T-helper 2 cell treated with Interferon-gamma antibody and Interleukin-4, amounts not matched to agents 5 μg/mL and 100 μg/mL, for 36 hours (primary cell): ENCODE measurements at places on chromosomes 2 and 18.

GRCh38 chr2:103135679-103136078 lies 373.8 kb downstream of the TMEM182 start:
- DNase-seq, result no peak

- no peak for DNase-seq
Observed at GRCh38 chr2:67243919-67244318, 153.2 kb upstream of the ETAA1 start.

- DNase-seq, result peak; percentile 47
Observed at GRCh38 chr2:218186355-218186766, 19.6 kb upstream of the CXCR1 start.

GRCh38 chr2:104412384-104412783 lies 441.5 kb upstream of the POU3F3 start:
- no peak for DNase-seq

GRCh38 chr2:240169486-240170353 lies 29.3 kb upstream of the OTOS start:
- DNase-seq, result no peak

DNA sequence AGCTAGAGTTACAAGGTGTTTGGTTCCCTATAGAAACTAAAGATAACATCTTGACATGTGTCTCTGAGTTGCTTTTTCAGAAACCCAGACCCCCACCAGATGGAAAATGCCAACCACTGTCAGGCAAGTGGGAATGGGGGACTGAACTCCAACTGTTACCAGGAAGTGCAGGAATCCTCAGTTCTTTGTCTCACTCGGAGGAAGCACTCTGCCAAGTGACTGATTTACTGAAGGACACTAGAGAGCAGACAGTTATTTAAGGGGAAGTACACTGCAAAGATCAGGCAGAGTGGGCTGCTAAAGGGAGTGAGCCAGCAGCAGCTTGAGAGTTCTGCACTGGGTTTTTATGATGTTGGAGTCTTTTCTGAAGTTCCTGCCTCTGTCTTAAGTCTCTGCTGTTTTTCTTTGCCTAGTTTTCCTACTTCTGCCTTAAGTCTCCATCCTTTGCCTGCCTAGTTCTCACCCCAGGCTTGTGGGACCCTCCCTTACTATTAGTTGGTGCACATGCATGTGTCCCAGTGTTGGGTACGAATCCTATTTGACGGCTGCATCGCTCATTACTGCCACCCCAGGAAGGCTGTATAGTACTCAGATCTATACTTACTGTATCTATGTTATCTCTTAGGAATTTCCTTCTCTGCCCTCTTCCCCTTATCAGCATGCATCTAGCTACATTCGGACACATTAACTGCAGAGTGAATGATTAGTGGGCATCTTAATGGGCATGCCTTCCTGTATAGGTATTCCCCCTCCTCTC lies 97.1 kb downstream of the TEX51 start:
- DNase-seq, result no peak

DNA sequence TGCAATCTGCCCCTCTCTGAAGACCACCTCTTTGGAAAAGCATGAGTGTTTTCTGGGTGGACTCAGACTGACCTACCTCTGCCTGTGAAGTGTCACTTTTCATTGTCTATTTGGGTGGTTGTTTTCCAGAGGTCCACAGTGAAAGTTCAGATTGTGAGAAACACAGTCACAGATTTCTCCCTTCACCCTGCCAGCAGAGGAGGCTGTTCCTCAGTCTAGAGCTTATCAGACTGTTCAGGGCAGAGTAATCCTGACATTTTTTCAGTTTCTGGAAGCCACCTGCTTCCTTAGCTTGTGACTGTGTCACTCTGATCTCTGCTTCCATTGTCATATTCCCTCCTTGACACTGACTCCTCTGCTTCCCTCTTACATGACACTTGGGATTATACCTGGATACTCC lies 55.4 kb upstream of the RMP24 start:
- no peak for DNase-seq

DNA sequence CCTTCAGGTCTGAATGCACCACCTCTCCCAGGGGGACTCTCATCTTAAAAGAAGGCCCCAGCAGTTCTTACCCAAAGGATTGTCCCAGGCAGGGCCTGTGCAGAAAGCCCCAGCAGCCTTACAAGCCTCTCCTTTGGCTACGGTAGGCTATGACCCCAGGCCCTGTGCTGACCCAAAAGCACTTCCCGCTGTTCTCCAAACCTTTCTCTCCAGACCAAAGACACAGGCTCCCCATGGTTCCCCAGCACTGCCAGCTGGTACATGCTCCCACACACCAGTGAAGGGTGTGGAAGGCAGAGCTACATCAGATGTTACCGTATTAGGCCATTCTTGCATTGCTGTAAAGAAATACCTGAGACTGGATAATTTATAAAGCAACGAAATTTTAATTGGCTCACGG lies 35.4 kb downstream of the LBH start:
- no peak for DNase-seq

- DNase-seq, result no peak
Observed at GRCh38 chr2:224211181-224211480, 172.0 kb upstream of the SERPINE2 start.

DNA sequence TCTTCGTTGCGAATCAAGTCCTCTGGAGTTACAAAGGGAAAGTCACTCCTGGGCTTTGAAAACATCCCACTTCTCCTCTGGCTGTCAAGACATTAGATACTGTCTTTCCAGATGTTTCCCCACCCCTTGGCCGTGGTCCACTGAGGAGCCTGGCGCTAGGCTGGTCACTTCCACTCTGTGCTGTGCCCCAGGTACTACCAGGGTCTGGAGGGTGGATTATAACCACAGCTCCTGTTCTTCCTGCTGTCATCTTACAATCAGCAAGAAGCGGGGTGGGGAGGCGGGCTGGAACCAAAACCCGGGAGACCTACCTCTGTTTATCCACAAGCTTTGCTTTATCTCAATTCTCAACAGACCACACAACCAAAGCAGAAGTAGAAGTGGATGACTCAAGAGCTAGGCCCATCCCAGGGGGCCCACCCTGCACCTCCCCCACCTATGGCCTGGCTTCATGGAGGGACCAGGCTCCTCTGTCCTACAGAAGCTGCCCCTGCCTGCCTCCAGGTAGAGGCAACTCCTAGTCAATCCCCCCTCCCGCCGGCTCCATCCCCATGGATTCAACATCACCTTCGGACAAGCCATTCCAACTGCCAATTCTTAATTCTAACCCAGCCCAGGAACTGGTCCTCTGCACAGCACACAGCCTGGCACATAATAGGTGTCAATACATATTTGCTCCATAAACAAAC lies 17.8 kb downstream of the SMAD7 start:
- no peak for DNase-seq

GRCh38 chr2:208415255-208415654 lies 8.7 kb downstream of the PTH2R start:
- no peak for DNase-seq

- DNase-seq, result no peak
Observed at GRCh38 chr2:36396878-36397539, 41.4 kb downstream of the CRIM1 start.

- DNase-seq, result no peak
Observed at GRCh38 chr18:71831039-71831438, 713.1 kb downstream of the CBLN2 start.

- no peak for DNase-seq
Observed at GRCh38 chr18:5197461-5197860, 404 bp upstream of the AKAIN1 start.

DNA sequence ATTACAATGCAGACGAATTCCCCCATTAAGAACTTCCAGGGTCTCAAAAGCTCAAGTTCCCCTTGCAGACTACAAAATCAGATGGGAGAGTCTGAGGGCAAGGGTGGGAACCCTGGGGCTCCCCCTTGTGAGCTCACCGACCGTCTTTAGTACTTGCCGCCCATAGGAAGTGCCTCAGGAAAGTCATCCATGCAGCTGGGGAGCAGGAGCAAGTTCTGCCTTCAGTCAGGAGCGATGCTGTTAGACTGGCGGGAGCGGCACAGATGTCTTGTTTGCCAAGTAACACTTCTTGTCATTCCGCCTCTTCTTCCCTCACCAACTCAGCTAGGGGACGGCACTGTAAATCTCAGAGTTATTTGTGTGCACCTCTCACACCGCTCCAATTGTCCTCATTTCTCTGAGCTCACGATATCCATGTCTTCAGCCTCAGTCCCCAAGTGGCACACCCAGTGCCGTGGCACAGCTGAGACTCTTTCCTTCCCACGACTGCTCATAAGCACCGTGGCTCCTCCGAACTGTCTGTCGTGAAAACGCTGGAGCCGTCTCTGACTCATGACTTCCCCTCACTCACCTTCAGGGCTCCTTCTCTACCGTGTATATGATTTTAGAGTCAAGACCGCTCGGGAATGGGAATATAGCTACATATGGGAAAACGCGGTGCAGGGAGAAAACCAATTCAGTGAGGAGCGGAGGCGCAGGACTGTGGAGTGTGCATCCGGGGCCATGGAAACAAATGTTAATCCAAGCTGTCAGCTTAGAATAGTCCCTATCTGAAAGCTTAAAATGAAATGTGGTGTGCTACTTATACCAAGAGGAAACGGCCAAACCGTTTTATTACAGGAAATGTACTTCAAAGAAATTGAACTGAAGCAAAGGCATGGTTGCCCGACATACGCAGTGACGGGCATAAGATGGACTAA lies 34.0 kb downstream of the UXS1 start:
- DNase-seq, result peak; percentile 53

- DNase-seq, result no peak
Observed at GRCh38 chr2:181523756-181524155, 66.6 kb downstream of the ITGA4 start.

DNA sequence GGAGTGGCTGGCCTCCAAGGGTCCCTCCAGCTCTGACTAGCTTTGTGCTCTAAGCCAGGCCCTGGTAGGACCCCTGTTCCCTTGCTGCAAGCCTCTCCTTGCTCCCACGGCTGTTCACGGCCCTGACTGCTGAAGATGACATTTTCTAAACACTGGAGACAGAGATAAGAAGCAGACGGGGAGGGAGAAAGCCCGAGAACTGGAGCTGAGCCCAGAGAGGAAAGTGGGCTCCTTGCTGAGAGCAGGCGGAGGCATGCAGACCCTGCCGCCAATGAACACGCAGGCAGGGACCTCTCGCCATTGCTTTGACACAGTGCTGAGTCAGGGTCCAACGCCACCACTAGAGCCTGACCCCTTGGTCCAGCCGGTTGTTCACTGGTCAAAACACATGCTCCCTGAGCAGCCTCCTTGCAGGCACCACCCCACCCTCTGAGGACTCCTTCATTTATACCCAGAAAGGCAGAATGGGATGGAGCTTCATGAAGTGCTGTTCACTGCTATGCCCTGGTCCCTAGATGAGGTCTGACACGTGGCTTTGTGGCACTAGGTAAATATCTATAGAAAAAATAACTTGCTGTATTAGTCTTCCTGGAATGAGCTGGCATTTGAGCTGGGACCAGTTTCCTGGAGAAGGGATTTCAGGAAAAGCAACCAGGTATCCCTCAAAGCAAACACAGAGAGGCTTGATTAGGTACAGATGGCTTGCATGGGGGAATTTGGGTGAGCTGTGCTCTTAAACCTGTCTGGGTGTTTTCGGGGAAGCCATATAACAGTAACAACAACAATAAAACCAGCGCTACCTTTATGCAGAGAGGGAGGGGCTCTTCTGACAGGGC lies 65.7 kb downstream of the MCFD2 start:
- no peak for DNase-seq

- no peak for DNase-seq
Observed at GRCh38 chr18:44840058-44840790, 159.5 kb downstream of the SETBP1 start.

DNA sequence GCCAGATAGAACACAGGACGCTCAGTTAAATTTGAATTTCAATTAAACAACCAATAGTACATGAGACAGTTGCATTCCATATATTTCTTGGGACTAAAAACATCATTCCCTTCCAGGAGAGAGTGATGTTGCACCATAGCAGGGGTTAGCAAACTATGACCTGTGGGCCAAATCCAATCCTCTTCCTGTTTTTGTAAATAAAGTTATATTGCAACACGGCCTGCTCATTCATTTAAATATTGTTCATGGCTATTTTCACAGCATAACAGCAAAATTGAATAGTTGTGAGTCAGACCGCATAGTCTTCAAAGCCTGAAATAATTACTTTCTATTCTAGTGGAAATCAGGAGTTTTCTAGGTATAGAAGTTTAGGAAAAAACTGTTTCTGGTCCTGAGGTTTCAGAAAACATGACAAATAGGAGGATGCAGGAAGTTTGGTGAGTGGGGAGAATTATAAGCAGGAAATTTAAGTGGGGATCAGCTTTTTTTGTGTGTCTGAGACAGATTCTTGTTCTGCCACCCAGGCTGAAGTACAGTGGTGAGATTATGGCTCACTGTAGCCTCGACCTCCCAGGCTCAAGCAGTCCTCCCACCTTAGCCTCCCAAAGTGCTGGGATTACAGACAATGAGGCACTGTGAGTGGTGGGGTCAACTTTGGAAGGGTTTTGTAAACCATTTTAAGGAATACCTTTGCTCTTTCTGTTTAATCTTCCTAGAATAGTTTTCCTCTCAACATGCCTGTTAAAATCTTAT lies 131.5 kb downstream of the SOCS6 start:
- DNase-seq, result no peak

GRCh38 chr18:34495506-34495905 lies 214.6 kb upstream of the DTNA start:
- no peak for DNase-seq

DNA sequence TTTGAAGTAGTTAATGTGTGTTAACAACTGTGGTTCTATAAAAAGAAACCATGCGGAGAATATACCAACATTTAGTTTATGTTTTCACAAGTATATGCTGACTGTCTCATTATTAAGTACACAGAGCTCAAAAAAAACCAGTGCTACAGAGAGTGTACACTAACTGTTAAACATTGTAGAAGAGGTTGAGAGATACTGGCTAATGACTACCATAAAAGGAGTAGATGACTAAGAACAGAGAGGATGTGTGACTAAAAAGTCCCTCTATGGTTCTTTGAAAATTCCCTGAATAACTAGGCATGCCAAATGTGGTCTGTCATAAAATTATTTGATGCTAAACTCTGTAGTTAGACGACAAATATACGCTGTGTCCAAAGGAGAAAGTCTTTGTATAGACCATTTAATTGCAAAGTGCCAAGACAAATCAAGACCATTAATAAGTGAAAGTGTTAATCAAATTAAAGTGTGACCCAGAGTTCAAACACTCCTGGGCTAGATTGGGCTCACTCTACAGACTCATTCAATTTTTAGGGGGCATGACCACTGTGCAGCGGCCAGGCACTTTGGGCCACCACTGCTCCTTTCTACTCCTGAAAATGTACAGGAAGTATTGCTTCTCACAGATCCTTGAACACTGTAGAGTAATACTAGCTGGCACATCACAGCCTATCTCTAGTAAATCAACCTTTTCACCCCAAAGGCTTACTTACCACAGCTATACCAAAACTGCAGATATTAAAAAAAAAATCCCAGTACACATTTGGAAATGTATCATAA lies 45.1 kb upstream of the SERTAD2 start:
- no peak for DNase-seq

DNA sequence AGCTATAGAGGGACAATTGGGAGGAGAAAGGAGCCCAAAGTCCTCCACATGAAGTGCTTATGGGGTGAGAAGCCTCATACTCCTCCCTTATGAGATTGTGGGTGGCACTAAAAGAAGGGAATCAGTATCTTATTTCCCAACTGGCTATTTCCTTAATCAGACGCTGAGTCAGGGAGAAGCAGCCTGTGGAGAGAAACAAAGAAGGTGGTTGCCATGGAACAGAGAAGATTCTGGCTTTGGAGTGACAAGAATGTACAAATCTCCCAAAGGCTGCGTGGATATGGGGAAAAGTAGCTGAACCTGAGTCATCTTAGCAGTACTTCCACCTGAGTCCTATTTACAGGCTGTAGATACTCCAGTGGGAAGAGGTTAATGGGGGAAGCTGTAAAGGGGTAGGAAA lies 115.8 kb upstream of the CWC22 start:
- DNase-seq, result no peak
